RCC 7860 (cell line): ENCODE measurements at places on chromosomes 1 and 21.

DNA sequence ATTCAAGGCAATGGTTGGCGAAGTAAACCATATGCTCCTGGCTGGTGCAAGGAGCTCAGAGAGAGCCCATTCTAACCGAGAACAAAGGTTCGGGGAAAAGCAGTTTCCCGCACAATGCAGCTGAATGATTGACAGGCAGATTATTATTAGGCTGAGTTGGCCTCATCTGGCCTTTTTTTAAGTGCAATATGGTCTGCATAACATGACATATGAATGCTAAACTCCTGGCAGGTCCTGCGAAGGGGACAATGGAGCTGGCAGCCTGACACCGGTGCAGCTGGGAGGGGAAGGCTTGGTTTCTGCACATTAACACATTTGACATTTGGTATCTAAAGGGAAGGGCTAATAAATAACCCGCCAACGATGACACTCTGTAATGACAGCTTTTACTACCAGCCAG, 92.0 kb downstream of the MIS18A start:
- DNase-seq = no peak

- DNase-seq = peak; percentile 91
Observed at GRCh38 chr1:59455206-59455605, 158.3 kb downstream of the FGGY start.

DNA sequence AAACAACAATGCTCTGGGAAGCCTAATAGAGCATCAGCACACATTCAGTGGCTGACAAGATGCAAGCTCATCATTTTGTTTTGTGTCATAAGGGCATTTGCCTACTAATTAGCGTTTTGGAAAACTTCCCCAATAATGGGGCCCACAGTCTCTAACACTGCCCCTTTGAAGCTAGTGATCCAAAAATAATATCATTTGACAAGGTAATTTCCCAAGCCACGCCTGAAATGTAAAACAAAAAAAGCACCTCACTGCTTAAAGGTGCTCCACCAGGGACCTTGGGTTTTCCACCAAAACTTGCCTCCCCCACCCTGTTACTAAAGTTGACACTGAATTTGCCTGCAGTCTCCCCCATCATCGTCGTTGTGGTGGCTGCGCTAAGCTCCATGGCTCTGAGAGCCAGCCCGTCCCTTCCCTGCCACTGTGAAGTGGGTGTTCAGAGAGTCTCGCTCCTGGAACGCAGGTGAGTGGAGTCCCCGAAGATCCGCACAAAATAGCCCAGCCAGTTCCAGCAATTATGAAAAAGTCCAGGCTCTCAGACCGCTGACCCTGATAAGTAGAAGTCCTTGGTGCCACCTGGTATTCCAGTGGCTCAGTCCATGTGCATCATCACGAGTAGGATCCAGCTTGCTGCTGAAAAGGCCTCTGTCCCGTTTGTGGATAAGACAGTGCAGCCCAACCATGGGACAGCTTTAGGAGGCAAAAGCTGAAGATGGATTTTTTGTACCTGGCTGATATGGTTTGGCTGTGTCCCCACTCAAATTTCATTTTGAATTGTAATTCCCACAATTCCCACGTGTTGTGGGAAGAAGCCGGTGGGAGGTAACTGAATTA, 52.2 kb downstream of the RAB3GAP2 start:
- DNase-seq = no peak

GRCh38 chr1:84360316-84360715, 38.0 kb upstream of the DNASE2B start:
- no peak for DNase-seq

- no peak for DNase-seq
Observed at GRCh38 chr1:67130673-67131072, 4.1 kb downstream of the C1orf141 start.

DNA sequence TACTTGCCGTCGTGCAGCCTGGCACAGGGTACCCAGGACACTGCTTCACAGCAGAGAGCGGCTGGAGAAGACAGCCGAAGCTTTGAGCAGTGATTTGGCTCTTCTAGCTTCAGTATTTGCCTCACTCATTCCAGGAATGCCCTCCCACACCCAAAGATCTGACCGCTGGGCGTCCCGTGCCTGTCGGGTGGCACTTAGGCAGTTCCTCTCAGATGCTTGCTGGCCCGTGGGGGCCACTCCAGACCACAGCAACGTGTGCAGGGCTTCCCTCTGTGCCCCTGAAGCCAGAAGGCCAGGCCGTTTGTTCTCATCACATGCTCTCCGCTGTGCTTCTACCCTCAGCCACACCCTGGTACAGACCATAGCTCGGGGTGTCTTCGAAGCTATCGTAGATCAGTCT, 17.0 kb downstream of the RRP1B start:
- DNase-seq = no peak

- no peak for DNase-seq
Observed at GRCh38 chr1:160208557-160209320, 3.6 kb downstream of the PEA15 start.

- DNase-seq = no peak
Observed at GRCh38 chr1:244830639-244831038, 4.8 kb upstream of the COX20 start.

GRCh38 chr1:181175356-181175910, 86.9 kb downstream of the IER5 start:
- DNase-seq = no peak
